ENCODE measurements at places on chromosomes 3 and 15.

GRCh38 chr15:68820295-68821189 lies at the start of gene ANP32A:
ANP32A (minus strand) TSS chr15:68820895; CDS start chr15:68820751, 144 bp downstream.
- DNase-seq, result peak; percentile 86

GRCh38 chr15:63191895-63192618 lies 2.7 kb downstream of the RAB8B start:
- no peak for DNase-seq

GRCh38 chr3:71602256-71602655 lies 18.7 kb upstream of the FOXP1 start:
- no peak for DNase-seq

DNA sequence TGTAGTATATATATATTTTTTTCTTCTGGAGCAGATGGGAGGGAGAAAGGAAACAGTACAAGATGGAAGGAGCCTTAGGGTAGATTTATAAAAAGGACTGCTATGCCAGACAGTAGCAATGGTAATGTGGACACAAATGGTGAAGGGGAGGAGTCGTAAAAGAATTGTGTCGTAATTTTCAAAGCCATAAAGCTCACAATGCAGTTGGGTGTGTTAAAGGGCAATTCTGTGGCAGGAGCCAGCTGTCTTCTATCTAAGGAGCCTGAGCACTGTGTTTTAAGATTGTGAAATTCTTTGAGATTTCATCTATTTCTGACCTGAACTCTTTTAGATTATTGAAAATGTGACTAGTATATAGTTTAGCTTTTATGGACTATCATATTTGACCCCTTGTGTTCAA lies 58.9 kb downstream of the CNOT10 start:
- no peak for DNase-seq

- no peak for DNase-seq
Observed at GRCh38 chr15:23387621-23388190, 33.2 kb downstream of the GOLGA8S start.

- no peak for DNase-seq
Observed at GRCh38 chr3:173652093-173652492, 254.5 kb downstream of the NLGN1 start.

DNA sequence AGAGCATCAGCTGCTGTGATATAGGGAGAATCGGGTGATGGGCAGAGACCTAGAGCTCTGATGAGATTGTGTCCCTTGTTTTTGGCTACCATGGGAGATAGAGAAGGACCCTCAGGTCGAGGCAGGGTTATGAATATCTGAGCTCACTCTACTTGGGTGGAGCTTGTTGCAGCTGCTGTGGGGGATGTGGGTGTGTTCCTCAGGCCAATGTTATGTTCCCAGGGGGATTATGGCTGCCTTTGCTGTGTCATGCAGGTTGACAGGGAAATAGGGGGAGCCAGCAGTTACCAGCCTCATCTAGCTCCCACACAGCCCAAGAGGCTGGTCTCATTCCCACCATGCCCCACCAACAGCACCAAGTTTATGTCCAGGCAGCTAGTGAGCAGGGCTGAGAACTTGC lies 131.5 kb downstream of the TRIM42 start:
- DNase-seq, result no peak

DNA sequence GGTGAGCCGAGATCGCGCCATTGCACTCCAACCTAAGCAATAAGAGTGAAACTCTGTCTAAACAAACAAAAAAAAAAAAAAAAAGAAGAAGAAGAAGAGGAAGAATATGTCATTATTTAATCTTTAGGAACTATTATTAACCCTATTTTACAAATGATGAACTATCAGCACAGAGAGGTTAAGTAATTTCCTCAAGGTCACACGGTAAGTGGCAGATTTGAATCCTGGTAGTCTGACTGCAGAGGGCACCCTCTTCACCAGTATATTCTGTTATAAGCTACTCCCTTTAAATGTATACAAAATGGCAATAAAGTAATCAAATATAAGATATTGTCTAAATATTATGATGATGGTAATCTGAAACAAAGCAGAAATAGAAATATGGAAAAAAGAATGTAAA lies 77.4 kb upstream of the HERC1 start:
- no peak for DNase-seq

- DNase-seq, result no peak
Observed at GRCh38 chr3:9397906-9398699, 688 bp downstream of the SETD5 start.

GRCh38 chr15:41832875-41833274 lies 5.0 kb downstream of the JMJD7 start:
- DNase-seq, result no peak

DNA sequence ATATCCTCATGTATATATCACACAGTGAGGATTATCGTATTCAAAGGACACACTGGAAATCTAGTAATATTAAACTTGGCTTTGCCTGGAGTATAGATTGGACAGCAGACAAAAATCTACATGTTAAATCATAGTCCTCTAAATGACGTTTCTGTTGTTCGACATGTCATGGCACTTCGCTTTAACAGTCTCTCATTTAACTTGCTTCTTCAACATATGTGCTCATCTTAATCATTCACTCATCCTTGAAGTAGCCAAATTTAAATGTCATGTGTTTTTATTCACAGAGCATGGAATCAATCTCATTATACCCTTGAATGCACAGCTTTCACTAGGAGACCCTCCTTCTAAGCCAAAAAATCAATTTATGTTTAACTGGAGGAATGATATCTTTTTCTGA lies 417.0 kb upstream of the CNTN6 start:
- no peak for DNase-seq

DNA sequence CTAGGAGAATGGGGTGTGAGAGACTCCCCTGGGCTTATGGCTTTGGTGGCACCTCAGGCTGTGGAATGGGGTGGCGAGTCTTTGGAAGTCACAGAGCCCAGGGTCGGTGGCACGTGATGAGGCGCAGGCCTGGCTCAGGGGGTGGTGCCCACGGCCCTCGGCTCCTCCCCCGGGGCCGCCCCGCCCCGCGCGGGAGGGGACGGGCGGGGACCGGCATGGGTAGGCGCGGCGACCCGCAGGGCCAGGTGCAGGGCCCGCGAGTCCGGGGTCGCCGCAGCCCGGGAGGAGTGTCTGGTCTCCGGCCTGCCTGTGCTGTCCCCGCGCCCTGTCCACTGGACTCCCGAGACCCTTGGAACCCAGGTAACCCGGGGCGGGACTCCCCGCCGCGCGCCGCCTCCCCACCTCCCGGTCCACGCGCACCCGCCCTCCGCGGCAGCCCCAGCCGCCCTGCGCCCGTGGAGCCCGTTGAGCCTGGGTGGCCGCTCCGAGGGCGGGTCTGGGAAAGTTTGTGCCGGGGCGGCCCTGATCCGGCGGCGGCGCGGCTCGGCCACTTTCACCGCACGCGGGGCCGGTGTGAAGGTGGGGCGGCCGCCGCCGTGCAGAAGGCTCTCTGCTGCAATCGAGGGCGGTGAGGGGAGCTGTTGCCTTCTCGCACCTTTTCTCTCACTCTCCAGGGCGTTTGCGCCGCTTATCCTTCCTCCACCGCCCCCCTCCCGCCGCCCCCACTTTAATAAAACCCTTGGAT lies at the start of gene PAQR5:
Gene PAQR5, plus strand, starts transcription at position 216 of the 745 bp plus-strand sequence. CDS start 61,169 bp downstream, outside the sequence.
- no peak for DNase-seq

- DNase-seq, result no peak
Observed at GRCh38 chr3:85476891-85477495, 518.2 kb downstream of the CADM2 start.

DNA sequence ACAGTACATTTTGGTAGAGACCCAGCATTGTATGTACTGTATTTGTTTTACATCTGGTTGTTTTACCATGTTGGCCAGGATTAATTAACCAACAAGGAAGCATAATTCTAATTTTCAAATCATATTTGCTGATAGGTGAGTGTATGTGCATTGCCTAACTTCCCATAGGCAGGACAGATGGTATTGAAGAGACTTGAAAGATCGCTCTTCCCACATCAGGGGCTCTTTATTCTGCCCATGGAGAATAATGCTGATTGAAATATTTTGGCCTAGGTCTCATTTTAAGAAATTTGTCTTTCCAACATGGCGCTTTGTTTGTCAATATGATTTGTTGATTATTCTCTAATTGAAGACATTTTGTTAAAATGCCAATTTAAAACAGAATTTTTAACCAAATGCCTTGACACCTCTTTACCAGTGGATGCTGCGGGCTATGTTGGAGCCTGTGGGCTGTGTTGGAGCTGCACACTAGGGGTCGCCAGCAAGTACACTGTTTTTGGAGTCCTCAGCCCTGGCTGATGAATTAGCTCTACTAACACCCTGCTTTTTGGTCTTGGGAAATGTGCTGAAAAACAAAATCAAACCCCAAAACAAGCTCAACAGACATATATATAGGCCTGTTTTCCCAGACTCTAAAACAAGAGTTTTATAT lies 5.3 kb downstream of the P2RY12 start:
- no peak for DNase-seq

GRCh38 chr15:31435912-31436628 lies 109.4 kb downstream of the KLF13 start:
- DNase-seq, result peak; percentile 52

GRCh38 chr3:129665024-129665768 lies 58.7 kb upstream of the PLXND1 start:
- DNase-seq, result no peak

GRCh38 chr15:22893881-22894280 lies 55.4 kb downstream of the NIPA2 start:
- no peak for DNase-seq

DNA sequence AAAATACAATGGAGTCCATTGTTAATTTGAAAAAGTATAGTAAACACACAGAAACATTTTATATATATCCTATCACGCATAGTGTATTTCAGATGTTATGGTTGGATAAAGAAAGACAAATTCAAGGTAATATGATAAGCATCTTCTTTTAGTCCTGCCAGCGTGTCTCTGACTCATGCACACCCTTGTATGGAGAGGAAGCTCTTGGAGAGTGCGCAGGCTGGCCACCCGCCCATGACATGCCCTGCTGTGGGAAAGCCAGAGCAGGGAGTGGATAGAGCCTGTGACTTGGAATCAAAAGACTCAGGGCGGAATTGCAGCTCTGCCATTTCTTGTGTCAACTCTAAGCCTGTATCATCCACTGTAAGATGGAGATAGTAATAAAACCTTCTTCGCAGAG lies 23.0 kb upstream of the COPG1 start:
- no peak for DNase-seq

- DNase-seq, result no peak
Observed at GRCh38 chr15:64909546-64909945, 2.2 kb upstream of the ANKDD1A start.

GRCh38 chr3:71152892-71153265 lies 430.6 kb downstream of the FOXP1 start:
- DNase-seq, result no peak

GRCh38 chr3:157767607-157768006 lies 264.4 kb upstream of the VEPH1 start:
- no peak for DNase-seq

DNA sequence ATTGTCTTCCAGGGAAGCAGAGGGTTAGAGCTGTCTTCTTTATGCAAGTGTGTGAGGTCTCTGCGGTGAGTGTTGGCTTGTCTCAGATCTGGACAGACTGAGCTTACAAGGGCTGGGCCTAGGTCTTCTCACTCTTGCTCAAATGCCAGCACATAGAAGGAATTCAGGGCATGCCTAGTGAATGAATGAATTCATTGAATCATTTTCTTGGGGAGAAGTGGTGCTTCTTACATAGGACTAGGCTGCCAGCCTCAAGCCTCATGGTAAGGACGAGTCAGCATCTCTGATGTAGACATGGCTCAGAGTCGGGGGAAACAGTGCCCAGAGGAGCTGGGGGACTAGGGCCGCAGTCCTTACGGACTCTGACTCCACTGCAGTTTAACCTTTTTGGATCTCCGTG lies 17.2 kb downstream of the MKRN2 start:
- no peak for DNase-seq

GRCh38 chr3:3081381-3082233 lies 28.6 kb downstream of the IL5RA start:
- no peak for DNase-seq

DNA sequence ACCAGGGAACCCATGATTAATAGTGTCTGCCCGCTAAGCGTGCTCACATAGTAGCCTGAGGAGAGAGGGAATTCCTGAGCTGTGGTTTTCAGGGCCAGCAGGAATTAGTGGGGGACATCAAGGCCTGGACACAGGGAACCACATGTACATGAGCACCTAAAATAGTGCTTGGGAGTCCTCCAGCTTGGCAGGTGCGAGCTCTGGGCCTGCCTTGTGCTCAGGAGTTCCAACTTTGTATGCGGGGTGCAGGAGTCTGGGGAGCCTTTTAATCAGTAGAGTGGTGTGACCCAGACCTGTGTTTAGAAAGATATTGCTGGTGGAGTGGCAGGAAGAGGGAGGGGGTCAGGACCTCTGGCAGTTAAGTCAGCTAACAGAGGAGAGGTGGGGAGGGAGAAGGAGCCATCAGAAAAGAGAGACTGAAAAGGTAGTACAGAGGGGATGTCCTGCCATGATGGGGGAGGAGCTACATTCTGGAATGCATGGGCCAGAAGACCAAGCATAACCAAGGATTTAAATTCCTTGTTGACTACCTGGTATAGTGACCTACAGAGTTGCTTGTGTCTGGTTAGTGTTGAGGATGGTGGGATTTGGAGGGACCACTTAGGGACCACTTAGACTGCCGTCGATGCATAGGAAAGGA lies 1.9 kb downstream of the DAG1 start:
- no peak for DNase-seq

DNA sequence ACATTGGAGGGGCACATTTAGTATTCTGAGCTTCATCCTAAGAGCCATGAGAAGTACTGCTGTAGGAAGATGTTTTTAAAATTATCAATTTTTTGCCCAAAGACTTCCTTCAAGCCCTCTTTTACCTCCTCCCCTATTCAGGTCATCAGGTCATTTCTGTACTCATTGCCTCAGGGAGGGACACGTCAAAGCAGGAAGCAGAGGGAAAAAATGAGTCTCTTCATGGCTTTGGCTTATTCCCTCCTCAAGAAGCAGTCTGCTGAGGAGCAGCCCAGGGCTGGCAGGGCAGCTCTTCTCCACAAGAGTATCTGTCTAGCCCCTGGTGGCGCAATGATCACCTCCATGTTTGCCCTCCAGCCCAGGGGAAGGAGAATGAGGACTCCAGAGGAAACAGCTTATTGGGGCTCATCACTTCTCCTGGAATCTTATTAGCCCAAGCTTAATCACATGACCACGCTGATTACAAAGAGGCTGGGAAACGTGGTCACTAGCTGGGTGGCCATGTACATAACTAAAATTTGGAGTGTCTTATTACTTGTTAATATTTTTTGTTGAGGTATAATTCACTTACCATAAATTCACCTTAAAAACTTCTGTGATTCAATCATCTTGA lies 44.2 kb upstream of the GATA2 start:
- no peak for DNase-seq

DNA sequence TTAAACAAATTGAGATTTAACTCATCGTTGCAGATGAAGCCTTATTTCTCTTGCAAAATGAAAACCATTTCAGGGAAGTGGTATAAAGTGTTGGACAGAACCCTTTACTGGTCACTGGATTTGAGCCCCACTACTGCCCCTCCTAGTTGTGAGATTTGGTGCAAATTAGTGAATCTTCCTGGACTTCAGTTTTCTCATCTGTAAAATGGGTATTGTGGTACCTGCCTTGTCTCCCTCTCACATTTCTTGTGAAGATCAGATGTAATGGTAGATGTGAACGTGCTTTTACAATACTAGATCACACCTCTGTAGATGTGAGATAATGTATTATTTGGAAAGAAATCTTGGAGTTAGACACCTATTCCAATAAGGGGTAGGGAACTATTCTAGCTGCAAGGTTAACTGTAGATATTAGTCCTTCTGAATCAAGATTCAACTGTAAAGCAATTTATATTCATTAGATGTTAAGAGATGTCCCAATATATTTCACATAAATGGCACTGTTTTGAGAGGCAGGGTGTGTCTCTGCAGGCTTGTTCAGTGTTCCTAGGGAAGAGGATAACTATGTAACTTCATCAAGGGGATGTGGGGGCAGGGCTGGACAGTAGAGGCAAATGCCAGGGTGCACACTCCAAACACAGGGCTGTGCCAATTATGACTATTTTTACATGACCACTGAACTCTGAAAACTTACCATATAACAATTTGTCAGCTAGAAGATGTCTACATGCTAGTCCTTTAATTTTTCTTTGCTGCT lies 112.4 kb upstream of the PFN2 start:
- no peak for DNase-seq

Data from CMK (cell line).